ENCODE measurements at places on chromosomes 5 and 9. TPM values are rescaled to one million over a fixed set of nuclear protein-coding genes. Genes with fewer than 3 reads are reported as not detected.

The GPR107 gene
- 21.1 TPM for total RNA-seq

The FAM221B gene
- total RNA-seq: not detected

The NUTM2G gene
- not detected for total RNA-seq

The ZNF608 gene
- 13.3 TPM for total RNA-seq

The C9 gene
- total RNA-seq: not detected

The BARHL1 gene
- total RNA-seq: not detected

The THBS4 gene
- 0.24 TPM for total RNA-seq

The MSX2 gene
- total RNA-seq: not detected

The DDX31 gene
- 13.7 TPM for total RNA-seq

The IFNA13 gene
- not detected for total RNA-seq

The PCBD2 gene
- total RNA-seq: 6.4 TPM

The PCDHB10 gene
- under 0.01 TPM for total RNA-seq

The NPDC1 gene
- 9.4 TPM for total RNA-seq

The PAEP gene
- total RNA-seq: not detected

The ARID3C gene
- 0.64 TPM for total RNA-seq

The GPX8 gene
- total RNA-seq: 19.2 TPM

The ANKRD34B gene
- 0.96 TPM for total RNA-seq

The BHMT2 gene
- not detected for total RNA-seq

The ATP6V0E1 gene
- 198 TPM for total RNA-seq

The PPP3R2 gene
- total RNA-seq: not detected
